ENCODE measurements at places on chromosomes 3 and 15.

- DNase-seq, result no peak
Observed at GRCh38 chr15:82124331-82125263, 78.8 kb upstream of the MEX3B start.

GRCh38 chr15:56534728-56535127 is 69.8 kb upstream of the MNS1 start:
- DNase-seq, result no peak

- DNase-seq, result peak; percentile 18
Observed at GRCh38 chr3:126491221-126492013, 15.7 kb upstream of the ZXDC start.

- DNase-seq, result no peak
Observed at GRCh38 chr3:190117981-190118380, 2.7 kb downstream of the P3H2 start.

GRCh38 chr15:87756072-87756471 is 500.5 kb downstream of the NTRK3 start:
- no peak for DNase-seq

DNA sequence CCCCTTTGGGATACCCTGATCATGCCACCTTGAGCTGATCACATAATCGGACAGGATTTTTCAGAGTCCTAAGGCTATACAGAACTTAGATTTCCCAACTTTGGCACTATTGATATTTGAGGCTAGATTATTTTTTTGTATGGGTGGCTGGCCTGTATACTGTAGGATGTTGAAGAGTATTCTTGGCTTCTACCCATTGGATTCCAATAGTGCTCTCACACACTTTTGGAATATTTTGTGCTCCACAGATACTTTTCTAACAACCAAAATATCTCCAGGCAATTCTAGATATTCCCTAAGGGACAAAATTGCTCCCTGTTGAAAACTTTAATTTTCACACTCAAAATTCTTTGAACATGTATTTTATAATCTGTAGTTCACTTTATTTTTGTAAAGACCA is 125.1 kb downstream of the ABI3BP start:
- DNase-seq, result no peak

GRCh38 chr3:167497903-167498302 is 24.1 kb upstream of the SERPINI2 start:
- no peak for DNase-seq

DNA sequence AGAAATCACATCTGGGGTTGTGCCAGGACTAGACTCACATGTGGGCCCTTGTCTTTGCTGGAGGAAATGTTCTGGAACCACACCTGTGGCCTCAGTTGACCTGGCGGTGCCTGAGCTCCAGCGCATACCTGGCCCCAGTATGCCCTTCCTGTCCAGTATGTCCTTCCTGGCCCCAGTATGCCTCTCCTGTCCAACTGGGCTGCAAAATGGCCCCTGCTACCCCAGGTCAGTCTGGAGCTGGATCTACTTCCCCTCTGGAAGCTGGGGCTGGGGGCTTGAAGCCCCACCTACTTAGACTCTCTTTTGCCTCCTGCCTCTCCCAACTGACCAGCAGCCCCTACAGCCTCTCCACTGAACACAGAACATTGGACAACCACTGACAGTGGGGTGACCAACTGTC is 15.3 kb downstream of the RASGRF1 start:
- DNase-seq, result no peak

DNA sequence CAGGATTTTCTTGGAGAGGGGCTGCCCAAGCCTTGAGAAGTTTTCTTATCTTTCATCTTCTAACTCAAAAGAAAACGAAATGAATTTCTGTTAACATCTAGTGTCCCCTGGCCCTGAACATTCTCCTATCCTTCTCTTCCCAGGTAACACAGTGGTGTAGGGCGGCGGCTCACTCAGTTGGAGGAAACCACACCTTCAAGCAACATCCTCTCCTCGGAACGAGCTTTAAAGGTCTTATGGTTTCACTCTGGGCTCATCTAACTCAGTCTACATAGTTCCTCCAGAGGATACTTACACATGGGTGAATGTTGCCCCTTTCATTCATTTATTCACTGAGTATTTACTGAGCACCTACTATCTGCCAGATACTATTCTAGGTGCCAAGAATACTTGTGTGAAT is 31.0 kb upstream of the KLHL6 start:
- no peak for DNase-seq
